NCI-H460 (cell line): ENCODE measurements at places on chromosomes 16 and 17. TPM values are rescaled to one million over a fixed set of nuclear protein-coding genes. Genes with fewer than 3 reads are reported as not detected.
A peak's percentile ranks its signal among the peaks of the same experiment; 100 is the strongest.

DNA sequence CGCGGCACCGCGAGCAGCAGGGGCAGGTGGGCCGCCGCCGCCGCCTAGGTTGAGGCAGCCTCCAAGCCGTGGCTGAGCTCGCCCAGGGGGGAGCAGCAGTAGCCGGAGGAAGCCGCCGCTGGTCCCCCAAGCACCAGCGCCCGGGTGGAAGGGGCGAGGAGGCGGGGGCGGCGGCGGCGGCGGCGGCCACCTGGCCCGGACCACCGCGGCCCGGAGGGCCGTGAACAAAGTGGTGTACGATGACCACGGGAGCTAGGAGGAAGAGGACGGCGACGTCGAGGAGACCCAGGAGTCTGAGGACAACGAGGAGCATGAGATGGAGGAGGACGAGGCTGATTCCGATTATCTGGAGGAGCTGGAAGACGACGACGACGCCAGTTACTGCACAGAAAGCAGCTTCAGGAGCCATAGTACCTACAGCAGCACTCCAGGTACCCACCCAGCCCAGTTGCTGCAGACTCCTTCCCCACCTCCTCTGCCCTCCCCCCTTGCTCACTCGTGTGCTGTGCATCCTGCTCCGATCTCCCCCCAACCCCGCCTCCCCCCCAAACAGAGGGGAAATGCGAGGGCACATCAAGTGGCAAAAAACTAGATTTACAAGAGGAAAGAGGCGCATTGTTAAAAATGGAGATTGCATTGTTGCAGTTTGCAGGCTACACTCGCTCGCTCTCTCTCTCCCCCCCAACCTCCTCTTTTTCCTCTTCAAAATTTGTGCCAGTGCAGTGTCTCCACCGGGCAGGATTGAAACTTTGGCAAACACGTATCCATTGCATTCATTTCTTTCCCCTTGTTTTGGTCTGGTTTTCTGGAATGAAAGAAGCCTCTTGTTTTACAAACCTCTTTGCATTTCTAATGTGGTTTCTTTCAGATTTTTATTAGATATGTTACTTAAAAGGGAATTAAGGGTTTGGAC lies 41.8 kb upstream of the AMZ2 start:
- DNase-seq, result no peak

DNA sequence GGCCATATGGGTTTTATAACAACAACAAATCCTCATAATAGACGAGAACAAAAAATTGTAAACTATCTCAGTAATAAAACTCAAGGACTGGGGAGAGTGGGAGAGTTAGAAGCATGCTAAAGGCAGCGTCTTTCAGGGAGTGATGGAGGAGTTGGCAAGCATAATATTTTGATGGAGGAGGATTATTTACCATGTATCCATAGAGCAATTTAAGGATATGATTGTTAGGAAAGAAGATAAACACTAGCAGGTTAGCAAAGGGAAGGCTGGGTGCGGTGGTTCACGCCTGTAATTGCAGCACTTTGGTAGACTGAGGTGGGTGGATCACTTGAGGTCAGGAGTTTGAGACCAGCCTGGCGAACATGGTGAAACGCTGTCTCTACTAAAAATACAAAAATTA lies 27.8 kb downstream of the BCL7C start:
- no peak for DNase-seq

DNA sequence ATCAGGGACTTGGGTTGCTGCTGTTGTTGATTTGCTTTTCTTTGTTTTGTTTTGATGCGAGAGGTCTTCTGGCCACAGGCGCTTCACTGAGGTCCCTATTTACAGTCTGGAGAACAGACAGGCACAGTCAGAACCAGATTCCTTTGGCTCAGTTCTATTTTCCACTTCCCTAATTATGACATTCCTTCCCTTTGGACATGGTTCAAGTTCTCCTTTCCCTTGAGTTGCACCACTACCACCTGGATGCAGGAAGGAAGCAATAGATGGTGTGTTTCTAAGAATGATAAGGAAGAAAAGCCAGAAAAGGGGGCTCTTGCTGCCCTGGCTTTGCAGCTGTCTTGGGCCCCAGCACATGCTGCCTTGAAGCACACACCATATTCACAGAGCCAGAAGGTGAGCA lies 160.6 kb downstream of the MAF start:
- DNase-seq, result no peak

The PLXDC1 gene
- total RNA-seq, result 0.10 TPM in 1 of 2 replicates, not detected in the other

DNA sequence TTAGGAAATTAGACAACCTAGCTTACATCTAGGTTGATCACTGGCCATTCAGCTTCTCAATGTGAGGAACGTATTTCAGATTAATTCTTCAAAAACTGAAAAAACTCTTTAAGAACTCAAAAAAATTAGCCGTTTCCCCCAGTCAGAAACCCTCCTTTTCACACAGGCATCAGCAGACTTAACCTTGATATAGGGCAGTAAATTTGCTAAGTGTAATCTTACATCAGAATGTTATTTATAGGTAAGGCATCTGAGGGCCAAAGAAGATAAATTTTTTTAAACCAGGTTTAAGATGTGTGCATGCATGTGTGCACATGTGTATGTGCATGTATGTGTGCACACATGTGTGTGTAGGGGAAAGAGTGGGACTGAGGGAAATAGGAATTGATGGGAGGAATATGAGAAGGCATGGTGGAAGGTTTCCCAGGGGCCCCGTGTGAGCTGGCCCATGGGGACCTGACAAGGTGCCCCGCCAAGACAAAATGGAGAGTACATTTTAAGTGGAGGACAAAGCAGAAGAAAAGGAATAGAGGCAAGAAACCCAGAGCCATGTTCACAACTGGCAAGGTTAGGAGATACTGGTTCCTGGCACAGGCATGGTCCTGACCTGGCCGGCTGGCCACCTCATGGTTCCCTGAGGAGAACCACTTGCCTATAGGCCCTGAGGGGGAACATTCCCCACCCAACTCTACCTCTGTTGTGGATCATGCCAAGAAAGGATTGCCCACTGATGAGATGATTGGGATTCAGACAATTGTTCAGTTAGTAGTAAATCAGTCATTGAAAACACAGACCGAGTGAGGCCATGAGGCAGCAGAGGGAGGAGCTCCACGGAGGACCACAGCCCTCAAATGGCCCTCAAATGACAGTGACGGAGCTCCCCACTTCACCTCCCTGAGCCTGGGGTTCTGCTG lies 33.0 kb downstream of the TEX2 start:
- no peak for DNase-seq

The PTX4 gene
- total RNA-seq, result 0.15 TPM in 1 of 2 replicates, not detected in the other

DNA sequence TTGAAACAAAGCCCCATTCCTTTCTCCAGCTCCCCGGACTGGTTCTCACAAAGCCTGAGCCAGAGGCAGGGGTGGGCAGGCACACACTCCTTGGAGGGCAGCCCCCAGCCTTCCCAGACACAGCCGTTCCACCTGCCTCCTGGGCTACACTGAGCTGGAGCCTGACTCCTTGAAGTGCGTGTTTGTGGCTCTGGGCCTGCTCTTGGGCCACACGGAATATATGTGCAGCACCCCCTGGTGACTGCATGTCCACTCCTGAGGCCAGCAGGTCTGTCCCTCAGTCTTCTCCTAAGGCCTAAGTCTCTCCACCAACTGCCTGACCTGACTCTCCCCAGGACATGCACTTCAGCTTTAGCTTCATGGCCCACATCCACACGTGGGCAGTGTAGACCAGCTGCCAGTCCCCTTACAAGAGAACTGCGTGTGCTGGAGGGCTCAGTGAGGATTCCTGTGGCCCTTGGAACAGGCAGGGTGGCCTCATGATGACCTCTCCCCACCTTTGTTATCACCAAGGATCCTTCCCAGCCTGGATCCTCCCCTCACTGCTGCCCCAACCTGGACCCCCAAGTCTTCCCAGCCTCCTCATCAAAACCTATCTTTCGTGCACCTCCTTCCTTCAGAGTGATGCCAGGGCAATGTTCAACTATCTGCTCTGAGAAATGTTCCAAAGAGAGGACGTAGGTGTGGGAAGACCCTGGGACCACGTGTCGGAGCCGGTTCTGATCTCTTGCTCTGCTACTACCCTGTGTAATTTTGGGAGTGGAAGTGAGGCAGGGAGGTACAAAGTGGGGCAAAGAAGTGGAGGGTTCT lies 12.4 kb upstream of the SLC6A2 start:
- no peak for DNase-seq

DNA sequence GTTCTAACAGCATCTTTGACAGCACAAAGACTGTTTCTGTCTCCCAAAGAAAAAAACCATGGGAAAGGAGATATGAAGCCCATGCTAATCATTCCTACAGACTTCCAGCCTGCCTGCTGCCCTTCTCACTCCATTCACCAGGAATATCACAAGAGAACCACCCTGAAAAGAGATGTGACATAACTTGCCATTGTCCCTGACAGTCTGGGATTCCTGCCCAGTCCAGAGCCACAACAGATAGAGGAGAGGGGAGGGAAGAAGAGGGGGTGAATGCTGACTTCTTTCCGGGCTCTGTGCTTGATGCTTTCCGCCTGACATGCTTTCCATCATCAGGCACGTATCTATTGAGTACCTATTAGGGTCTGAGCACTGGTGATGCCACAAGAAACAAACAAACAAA lies 31.6 kb upstream of the ASIC2 start:
- no peak for DNase-seq

DNA sequence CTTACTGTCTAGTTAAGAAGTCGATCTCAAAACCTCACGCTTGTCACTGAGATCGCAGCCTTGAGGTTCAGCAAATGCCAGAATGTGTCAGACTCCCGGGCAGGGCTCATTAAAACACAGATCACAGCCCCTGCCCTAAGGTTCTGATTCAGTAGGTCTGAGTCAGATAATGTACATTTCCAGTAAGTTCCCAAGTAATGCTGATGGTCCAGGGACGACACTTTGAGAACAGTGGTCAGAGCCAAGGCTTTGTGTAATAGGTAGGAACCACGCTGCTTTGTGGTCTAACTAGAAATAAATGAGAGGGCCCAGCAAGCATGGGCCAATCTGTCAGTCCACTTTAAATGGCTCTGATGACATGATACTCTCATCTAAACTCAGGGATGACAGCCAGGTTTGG lies 228.6 kb downstream of the ZFHX3 start:
- no peak for DNase-seq

The CD300A gene
- not detected in 2 replicates for total RNA-seq

GRCh38 chr17:36493956-36494355 lies 7.5 kb downstream of the ZNHIT3 start:
- no peak for DNase-seq

GRCh38 chr17:7308625-7309433 lies 1.4 kb downstream of the EIF5A start:
- DNase-seq, result peak; percentile 74

The SKAP1 gene
- total RNA-seq, result 0.20 TPM in 1 of 2 replicates, not detected in the other

The ZDHHC1 gene
- total RNA-seq, result 9.9 and 12.6 TPM in 2 replicates

GRCh38 chr17:10460062-10460461 lies 9.3 kb downstream of the MYH4 start:
- DNase-seq, result no peak

- peak; percentile 39 for DNase-seq
Observed at GRCh38 chr16:68116256-68116867, 31.2 kb downstream of the NFATC3 start.

The PRSS21 gene
- not detected in 2 replicates for total RNA-seq

GRCh38 chr17:66711881-66712321 lies 123.0 kb upstream of the CACNG5 start:
- peak; percentile 62 for DNase-seq

GRCh38 chr17:28553000-28553505 lies 629 bp upstream of the UNC119 start:
- no peak for DNase-seq

The KLHL10 gene
- total RNA-seq, result 0.05 TPM in 1 of 2 replicates, not detected in the other

DNA sequence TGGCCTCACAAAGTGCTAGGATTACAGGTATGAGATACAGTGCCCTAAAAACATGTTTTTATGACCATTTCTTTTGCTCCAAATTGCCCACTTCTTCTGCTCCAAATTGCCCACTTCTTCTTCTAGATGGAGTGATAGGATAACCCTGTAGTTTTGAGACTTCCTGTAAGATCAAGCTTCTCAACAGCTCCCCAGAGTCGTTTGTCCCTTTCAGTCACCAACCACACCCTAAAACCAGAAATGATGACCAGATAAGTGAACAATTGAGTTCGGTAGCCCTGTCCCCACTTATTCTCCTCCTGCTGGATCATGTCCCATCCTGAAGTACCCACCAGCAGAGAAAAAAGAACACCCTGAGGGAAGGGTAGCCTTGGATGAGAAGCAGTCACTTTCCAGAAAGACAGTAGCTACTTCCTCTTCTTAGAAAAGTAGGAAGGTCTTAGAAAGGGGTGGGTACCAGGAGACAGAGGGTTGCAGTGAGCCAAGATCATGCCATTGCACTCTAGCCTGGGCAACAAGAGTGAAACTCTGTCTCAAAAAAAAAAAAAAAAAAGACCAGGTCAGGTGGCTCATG lies 2.5 kb downstream of the ODAD4 start:
- DNase-seq, result no peak

The SYT17 gene
- 2.0 and 4.1 TPM in 2 replicates for total RNA-seq

The ESRP2 gene
- 0.27 TPM in 1 of 2 replicates, not detected in the other for total RNA-seq
